ENCODE measurements at places on chromosomes 2 and 18. TPM values are rescaled to one million over a fixed set of nuclear protein-coding genes. Genes with fewer than 3 reads are reported as not detected.

RUFY4 gene
- not detected for total RNA-seq

DNA sequence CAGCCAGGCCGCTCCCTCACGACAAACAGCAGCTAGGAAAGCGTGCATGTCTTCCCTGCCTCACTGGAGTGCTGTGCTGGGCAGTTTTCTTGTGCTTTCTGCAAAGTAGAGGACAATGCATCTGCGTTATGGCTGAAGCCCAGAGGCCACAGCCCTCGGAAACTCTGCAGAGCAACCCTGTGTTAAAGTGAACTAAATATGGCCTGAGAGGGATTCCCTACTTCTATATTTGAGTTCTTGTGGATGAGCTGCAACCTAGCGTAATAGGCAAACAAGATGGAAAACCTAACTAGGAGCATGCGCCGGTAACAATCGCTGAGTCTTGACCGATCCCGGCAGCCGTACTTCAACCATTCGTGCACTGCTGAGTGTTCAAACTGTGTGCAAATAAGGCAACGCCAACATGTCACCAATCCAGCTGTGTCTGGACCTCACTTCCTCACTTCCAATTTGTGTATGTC lies 471.9 kb upstream of the HS6ST1 start:
- no peak for DNase-seq

PARD6G gene
- 0.54 TPM for total RNA-seq

DNA sequence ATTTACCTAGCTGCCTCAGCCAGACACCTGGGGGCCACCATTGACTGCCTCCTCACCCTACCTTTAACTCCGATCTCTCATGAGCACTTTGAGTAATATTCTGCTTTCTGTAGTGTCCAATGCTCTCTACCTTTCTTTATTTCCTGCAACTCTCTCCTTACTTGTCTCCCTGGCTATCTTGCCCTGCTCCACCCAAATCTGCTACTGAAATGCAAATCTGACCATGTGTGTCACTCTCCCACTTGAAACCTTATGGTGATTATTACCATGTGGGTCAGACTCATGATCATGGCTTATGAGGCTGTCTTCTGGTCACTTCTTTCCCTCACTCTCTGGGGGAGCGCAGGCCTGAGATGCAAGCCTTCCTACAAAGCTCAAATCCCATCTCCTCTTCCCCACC lies 83.3 kb downstream of the INSIG2 start:
- no peak for DNase-seq

STEAP3 gene
- total RNA-seq, result 50.9 TPM

- DNase-seq, result no peak
Observed at GRCh38 chr2:211479536-211480150, 923.2 kb downstream of the CPS1 start.

DNA sequence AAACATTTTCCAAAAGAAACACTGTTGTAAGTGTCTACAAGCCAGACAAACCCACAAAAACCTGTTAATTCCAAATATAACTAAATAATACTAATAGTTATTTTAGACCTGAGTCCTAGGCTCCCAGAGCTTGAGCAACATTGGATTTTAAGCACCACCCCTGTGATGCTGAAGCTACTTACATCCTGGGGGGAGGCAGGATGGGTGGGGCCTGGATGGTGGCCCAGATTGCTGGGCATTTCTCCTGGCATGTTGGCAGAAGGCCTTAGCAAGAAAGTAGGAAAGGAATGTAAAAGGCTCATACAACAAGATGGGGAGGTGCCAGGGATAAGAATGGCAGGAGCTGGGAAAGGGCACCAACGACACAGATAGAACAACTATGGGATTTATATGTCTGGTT lies 50.7 kb upstream of the OTX1 start:
- DNase-seq, result peak; percentile 63

- no peak for DNase-seq
Observed at GRCh38 chr2:100936972-100937542, 65.0 kb upstream of the RPL31 start.

DNA sequence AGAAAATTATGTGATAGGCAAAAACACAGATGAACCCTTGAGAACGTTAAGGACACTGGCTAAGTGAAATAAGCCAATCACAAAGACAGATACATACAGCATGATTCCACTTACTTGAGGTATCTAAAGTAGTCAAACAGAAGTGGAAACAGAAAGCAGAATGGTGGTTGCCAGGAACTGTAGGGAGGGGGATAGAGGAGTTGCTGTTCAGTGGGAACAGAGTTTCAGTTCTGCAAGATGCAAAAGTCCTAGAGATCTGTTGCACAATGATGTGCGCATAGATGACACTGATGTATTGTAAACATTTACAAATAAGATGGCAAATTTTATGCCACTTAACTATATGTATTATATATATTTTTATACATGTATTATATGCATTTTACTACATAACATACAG lies 59.7 kb downstream of the POLE4 start:
- DNase-seq, result no peak

DNA sequence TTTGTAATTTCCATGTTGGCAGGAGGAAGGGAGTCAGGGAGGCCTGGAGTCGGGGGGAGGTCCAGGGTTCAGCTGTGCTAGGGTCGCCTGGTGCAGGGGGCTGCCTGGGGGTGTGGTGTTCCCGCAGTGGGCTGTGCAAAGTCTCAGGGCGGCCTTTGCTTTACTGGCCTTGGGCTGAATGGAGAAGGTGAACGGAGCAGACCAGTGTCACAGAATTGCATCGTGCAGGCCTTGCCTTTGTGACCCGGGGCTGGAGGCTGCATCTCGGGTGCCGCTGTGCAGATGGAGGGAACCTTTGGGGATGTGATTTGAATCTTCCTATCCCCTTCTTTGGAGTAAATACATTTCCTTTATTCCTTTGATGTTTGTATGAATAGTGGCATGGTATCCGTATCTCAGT lies 8.8 kb downstream of the SNTG2 start:
- no peak for DNase-seq

DNA sequence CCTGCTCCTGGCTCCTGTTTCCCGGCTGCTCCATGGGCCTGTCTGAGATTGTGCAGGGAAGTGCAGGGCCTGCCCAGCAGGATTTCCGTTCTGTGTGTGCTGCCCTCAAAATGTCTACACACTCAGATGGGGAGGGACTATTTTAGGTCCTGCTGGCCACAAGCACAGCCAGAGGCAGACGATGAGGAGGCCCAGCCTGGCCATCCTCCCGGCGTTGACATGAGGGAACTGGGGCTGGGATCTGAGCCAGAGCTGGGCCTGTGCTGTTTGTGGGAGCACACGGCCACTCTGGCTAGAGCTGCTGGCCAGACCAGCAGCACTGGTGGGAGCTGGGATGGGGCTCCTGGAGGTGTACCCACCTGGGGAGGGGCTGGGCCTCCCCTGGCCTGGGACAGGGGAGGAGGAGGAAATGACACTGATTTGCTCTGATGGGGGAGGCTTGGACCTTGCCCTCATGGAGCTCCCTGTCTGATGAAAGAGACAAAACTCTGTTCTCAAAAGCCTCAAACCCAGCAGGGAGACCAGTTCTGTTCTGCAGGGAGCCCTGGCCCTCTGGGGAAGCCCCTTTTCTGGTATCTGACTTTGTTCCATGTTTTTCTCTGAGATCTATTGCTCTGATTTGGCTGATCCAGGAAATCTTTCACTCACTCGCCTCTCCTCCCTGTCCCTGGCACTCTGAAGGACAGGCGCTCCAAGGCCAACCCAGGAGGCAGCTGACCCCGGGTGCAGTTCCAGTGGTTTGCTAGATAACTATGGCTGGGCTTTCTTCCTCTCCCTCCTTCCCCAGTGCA lies 161.8 kb downstream of the DYSF start:
- DNase-seq, result peak; percentile 81

DNA sequence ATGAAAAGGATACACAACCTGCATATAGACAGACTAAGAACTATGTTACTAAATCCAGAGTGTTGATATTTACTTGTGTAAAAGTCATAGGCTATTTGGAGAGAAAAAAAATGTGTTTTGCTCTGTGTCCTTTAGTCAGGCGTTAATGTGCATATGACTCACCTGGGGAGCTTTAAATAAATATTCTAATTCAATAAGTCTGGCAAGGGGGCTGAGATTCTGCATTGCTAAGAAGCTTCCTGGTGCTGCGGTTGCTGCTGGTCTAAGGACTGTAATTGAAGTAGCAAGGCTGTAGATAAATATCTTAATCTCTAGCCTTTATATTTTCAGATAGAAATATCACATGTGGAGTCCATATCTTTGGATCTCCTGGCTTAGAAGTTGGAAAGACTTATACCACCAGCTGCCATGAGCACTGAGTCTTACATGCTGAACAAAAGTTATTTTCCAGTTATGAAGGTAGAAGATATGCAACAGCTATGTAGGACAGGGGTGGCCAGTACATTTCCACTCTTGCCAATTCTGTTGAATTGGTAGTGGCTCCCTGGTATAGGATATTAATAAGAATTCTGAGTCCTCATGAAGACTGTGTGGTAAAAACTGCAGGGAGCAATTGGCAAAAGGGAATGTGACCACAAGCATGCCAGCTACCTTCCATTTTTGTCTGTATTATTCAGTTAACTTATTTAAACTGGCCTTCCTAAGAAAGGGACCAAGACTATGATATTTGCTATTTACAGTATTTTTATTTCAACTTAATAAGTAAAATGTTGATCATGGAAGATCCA lies 4.8 kb downstream of the SPAG16 start:
- no peak for DNase-seq

SDC1 gene
- total RNA-seq, result 4.6 TPM

CENPA gene
- total RNA-seq, result not detected

MYCN gene
- total RNA-seq, result not detected

DNA sequence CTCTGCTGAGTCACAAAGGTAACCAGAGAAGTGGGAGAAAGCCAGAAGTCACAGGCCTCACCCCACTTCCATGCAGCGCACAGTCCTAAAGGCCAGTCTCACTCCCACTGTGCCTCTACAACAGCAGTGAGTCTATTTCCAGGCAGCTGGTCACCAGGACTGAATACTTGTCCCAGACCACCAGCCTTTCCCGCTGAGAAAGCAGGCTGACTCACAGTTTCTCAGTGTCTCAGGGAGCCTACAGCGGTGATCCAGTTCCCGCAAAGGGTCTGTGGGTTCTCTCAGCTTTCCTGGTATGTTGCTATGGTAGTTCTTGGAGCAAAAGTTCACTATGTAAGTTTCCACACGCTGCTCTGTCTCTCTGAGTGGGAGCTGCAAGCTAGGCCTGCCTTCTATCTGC lies 622.5 kb downstream of the RNF144A start:
- DNase-seq, result no peak

DNA sequence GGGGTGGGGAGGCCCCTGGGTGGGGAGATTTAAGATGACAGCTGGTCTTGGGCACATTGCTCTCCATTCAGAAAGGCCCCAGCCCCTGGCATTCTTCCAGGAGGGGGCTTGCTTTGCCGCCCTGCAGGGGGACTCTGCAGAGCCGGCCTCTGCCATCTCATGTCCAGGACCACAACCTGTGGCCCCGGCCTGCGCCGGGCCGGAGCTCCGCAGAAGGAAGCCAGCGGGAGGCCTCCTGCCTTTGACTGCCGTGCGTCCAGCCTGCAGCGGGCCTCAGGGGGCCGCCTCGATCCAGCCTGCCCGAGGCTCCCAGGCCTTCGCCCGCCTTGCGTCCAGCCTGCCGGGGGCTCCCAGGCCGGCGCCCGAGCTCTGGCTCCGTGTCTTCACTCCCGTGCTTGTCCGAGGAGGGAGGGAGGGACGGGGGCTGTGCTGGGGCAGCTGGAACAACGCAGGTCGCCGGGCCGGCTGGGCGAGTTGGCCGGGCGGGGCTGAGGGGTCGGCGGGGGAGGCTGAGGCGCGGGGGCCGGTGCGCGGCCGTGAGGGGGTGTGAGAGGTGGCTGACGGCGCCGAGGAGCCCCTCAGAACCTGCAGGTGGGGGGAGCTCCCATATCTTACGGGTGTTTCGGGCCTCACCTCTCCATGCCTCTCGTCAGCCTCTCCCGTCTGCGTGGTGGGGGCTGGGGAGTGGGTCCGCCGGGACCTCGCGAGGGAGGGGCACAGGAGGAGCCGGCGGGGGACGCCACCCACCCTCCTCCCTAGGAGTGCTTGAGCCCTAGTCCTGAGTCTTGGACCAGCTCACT lies 20.4 kb downstream of the GPC1 start:
- no peak for DNase-seq

- DNase-seq, result peak; percentile 93
Observed at GRCh38 chr2:64730551-64731262, 77.0 kb upstream of the SERTAD2 start.

- no peak for DNase-seq
Observed at GRCh38 chr18:79542213-79542612, 137.4 kb upstream of the CTDP1 start.

DNA sequence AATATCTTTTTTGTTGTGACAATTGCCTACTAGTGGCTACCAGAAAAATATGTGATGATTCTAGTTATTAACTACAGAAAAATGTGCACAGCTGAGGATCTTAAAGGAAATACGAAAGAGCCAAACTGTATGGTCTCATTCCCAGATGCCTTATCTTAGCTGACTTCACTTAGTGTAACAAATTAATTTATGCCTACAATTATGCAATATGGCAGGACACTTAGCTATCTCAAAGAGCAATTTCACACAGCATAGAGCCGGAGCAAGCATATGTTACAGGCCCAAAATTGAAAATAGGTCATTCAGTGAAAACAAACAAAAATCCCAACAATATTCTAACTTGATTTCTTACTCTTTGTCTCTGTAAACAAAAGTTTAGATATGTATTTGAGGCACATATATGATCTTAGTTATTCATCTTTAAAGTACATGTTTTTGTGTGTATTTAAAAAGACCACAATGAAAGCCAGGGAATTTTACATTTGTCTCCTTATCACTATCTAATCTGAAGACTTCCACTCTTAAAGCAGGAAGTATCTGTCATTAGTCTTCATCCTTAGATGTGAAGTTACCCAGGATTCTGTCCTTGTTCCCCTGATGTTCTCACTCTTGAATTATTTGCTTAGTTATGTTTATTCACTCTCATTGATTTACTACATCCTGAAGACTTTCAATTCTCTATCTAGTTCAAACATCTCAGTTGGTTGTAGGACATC lies 1579.0 kb upstream of the NXPH2 start:
- peak; percentile 43 for DNase-seq

- no peak for DNase-seq
Observed at GRCh38 chr2:98474979-98475632, 30.4 kb downstream of the INPP4A start.

ZAP70 gene
- total RNA-seq, result not detected

DNA sequence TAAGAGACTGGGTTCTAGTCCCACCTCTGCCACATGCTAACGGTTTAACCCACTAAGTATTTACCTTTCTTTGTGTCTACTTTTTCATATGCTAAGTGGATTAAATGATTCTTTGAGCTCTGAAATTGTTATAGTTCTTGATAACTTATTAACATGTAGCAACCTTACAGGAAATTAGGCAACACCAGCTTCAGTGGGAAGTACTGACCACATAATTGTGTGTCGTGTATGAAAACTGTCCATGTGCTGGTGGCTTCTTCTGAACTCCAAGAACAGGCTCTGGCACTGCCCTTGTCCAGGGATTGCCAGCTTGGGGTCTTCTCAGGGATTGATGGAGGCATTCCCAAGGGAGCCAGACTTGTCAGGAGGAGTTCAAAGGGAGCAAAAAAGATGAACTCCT lies 427.7 kb downstream of the TGIF1 start:
- DNase-seq, result peak; percentile 42

FSHR gene
- not detected for total RNA-seq

- no peak for DNase-seq
Observed at GRCh38 chr2:80529466-80530165, 225.1 kb upstream of the LRRTM1 start.

HOXD13 gene
- not detected for total RNA-seq

GRCh38 chr2:152485954-152486736 lies 151.2 kb downstream of the FMNL2 start:
- DNase-seq, result no peak

Data from fibroblast of the aortic adventitia (primary cell).